Activated naive CD4-positive, alpha-beta T cell treated with anti-CD3 and anti-CD28 coated beads for 36 hours (primary cell): ENCODE measurements at places on chromosomes 3 and 15.

DNA sequence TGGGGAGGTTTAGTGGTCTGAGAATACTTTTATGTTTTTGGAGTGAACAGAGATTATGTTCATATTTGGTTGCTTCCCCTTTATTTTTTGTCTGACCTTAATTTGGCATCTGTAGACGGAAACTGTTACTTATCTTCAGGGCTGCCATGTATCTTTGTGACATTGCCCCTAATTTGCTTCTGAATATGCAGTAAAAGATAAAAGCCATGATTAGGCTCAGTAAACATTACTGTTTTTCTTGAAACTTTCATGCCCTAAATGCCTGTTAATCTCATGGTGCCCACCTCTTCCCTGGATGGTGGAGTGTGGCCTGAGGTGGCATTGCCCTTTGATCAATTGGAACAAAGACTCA is 106.7 kb downstream of the C3orf70 start:
- DNase-seq = no peak

GRCh38 chr3:128555098-128555825 is 62.3 kb upstream of the GATA2 start:
- DNase-seq = no peak

GRCh38 chr15:41495736-41496599 is 2.3 kb downstream of the ITPKA start:
- DNase-seq = no peak

DNA sequence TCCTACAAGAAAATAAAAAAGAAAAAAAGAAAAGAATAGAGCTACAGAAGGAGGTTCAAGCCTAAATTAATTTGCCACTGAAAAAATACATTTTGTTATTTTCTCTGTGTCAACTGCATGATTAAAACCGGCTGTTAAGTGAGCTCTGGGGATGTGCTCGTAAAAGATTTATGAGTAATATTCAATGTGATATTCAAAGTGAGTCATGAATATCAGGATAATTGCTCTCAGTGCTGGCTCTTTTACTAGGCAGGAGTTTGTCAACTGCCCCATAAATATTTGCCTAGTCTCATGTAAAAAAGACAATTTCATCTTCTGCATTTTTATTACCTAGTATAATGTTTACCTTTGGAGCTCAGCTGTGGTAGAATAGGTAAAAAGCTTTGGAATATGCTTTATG is 78.9 kb downstream of the CDIN1 start:
- DNase-seq = no peak

GRCh38 chr3:63607716-63608115 is 44.8 kb upstream of the SNTN start:
- no peak for DNase-seq

- no peak for DNase-seq
Measured at GRCh38 chr3:105869861-105870755, 1.3 kb upstream of the CBLB start.
